Cardiac atrium fibroblast (primary cell): ENCODE measurements at places on chromosomes 1 and 21. TPM values are rescaled to one million over a fixed set of nuclear protein-coding genes. Genes with fewer than 3 reads are reported as not detected.

The VHLL gene
- total RNA-seq: not detected in 2 replicates

The BRINP3 gene
- 0.32 TPM in 1 of 2 replicates, not detected in the other for total RNA-seq

The RUNX1 gene
- total RNA-seq: 8.1 and 13.0 TPM in 2 replicates

The KCNE2 gene
- not detected in 2 replicates for total RNA-seq

The SLC45A1 gene
- total RNA-seq: 11.3 and 14.6 TPM in 2 replicates

The SRSF10 gene
- total RNA-seq: 45.0 and 52.2 TPM in 2 replicates

The CHI3L1 gene
- total RNA-seq: 0.54 and 23.8 TPM in 2 replicates

The MEX3A gene
- total RNA-seq: 0.18 and 0.81 TPM in 2 replicates
